ENCODE measurements at places on chromosomes 7 and 10.

GRCh38 chr7:103474956-103475355 lies 28.9 kb upstream of the SLC26A5 start:
- DNase-seq = no peak

GRCh38 chr7:138195151-138195571 lies 118.9 kb downstream of the AKR1D1 start:
- no peak for DNase-seq

- DNase-seq = no peak
Measured at GRCh38 chr7:130823060-130823459, 89.1 kb upstream of the KLF14 start.

DNA sequence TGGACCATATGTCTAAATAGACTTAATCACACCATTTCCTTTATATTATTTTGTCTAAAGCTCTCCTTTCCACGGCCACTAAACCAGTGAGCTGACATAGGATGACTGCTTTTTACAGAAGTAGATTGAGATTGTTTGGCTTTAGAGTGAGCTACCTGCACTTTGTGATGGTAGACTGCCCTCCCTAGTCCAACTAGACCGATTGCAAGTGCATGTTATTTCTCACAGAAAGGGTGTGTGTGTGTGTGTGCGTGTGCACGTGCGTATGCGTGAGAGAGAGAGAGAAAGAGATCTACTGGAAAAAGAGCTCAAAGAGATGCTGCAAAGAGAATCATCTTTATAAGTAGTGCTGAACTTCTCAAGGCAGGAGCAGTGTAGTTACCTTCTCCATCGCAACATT lies 60.7 kb downstream of the VCL start:
- DNase-seq = no peak

DNA sequence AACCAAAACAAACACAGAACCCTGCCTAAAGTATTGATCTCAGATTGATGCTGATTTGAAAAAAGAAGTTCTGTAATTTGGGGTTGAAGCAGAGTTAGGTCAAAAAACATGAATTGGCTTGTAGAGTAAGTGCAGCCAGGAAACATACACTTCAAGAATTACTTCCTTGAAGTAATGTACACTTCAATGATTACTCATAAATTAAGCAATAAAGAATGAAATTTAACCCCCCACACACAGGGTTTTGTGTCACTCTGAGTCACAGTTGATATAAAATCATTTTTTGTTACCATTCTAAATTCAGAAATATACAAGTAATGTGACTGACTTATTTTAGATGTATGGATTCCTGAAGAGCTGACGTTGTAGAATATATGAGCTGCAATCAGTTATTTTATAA lies 622.2 kb downstream of the POM121L12 start:
- no peak for DNase-seq

- DNase-seq = no peak
Measured at GRCh38 chr7:70415179-70415972, 716.6 kb upstream of the GALNT17 start.

DNA sequence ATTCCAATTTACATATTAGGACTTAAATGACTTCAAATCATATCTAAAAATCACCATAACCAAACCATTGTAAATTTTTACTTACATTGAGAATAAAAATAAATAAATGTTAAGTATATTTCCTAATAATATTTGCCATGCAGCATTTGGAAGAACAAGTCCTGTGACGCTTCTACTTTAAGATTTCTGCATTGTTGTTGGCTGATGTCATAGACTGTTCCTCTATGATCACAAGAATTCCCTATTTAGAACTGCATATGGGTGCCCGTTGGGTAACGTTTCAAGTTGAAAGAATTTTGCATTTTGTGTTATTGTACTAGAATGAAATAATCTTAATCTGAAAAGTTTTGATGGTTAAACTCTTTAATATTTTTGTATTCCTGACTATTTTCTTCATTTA lies 5.1 kb upstream of the ITGB1 start:
- no peak for DNase-seq

GRCh38 chr7:29158795-29159423 lies 12.6 kb upstream of the CPVL start:
- DNase-seq = no peak

- no peak for DNase-seq
Measured at GRCh38 chr7:134941185-134941900, 45.0 kb upstream of the AGBL3 start.

- DNase-seq = no peak
Measured at GRCh38 chr7:2527505-2528467, 8.2 kb downstream of the LFNG start.

- no peak for DNase-seq
Measured at GRCh38 chr7:101555269-101555920, 73.7 kb downstream of the MYL10 start.

DNA sequence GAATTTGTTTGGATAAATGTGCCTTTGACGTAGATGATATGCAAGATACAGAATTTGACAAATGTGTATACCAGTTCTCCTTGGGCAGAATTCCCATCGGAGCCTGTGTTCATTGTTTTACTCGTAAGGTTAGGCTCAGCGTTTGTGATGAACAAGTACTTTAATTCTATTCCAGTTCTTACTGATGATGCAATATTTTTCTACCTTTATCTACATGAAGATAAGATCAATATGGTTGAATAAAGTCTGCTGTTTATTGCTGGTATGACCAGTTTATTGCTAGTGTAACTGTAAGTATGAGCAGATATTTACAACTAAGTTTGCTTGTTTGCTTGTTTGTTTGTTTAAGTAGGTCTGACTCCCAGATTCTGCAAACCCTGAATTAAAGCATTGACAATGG lies 145.4 kb upstream of the ADARB2 start:
- no peak for DNase-seq

- DNase-seq = no peak
Measured at GRCh38 chr10:122303271-122304053, 32.4 kb downstream of the BTBD16 start.

- no peak for DNase-seq
Measured at GRCh38 chr7:98213296-98213887, 2.2 kb downstream of the BHLHA15 start.

- no peak for DNase-seq
Measured at GRCh38 chr10:29257106-29257783, 31.6 kb upstream of the LYZL1 start.

GRCh38 chr10:117078168-117078837 lies 59.8 kb downstream of the VAX1 start:
- DNase-seq = no peak

DNA sequence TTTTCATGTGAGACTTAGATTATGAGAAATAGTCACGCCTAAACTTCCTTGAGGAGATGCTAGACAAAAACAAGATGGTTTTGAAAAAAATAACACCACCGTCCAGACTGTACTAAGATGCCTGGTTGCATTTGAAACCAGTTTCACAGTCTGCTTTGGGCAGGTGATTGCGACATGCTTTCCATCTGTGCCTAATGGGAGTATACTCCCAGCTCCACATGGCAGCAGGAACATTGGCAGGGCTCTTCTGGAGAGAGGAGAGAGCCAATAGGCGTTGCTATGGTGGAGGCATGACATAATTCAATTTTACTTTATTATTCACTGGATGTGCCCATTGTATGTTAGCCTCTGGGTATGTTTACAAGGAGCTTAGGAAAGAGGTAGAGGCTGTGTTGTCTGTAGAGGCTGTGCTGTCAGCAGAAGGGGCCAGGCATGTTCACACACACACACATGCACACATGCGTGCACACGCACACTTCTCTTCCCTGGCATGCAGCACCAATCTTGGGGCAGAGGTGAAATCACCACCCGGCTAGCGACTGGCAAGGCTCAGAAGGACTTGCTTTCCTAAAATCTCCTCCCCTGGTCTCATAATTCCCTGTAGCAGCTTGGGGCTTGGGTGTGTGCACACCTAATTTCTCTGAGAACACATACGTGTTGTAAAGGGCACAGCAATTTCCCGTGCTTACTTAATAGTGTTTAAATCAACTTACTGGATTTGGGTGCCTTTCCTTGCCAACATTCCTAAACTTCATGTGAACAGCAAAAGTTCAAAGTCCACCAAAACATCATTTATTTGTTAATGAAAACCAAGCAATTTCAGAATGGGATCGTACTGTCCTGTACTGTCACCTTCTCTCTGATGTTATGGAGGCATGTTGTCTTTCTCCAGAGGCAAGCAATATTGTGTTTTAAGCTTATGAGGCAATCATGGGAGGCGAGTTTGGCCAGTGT lies 162.1 kb downstream of the TCF7L2 start:
- no peak for DNase-seq

DNA sequence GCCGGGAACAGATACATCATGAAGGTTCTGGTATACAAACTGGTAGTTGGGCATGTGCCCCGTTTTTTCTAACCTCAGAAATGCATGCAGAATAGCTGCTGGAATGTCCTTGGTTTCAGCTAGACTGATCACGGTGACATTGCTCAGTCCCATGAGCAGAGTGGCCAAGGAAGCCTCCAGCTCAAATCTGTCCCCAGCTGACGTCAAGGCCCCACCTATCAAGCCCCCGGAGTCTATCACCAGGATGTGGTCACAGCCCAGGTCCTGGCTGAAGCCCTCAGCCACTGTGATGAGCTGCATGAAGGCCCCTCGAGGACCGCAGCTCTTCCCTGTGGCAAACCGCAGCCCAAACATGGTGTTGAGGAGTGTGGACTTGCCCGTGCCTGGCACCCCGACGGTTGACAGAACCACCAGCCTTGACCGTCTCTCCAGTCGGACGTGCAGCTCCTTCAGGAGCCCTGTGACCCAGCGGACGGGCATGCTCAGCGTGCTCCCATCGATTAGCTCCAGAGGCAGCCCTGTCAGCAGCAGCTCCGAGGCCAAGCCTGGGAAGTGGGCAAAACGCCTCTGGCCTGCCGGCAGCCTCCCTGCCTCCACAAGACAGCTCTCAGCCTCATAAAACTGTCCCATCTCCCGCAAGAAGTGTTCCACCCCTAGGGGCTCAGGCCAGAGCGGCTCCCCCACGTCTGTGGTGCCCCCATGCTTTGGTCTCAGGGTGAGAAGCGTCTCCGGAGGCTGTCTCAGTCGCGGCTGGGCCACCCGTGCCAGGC lies 7.8 kb upstream of the MRPS24 start:
- no peak for DNase-seq

- no peak for DNase-seq
Measured at GRCh38 chr10:93098816-93099215, 25.1 kb downstream of the CYP26A1 start.

DNA sequence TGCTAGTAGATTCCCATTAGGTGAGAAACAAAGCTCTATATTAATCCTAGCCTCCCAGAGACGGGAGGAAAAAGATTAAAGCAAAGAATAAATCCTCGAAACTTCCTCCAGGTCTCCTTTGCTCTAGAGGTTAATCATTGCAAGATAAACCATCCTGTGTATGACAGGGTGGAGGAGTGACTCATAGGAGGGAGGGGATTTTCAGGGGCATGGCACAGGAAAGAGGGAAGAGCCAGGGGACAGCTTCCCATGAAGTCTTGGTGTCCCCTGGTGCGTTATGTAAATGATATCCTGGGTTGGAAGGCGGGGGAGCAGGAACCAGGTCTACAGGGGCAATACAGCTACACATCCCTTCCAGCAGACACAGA lies 780 bp downstream of the CYP3A5 start:
- DNase-seq = no peak

DNA sequence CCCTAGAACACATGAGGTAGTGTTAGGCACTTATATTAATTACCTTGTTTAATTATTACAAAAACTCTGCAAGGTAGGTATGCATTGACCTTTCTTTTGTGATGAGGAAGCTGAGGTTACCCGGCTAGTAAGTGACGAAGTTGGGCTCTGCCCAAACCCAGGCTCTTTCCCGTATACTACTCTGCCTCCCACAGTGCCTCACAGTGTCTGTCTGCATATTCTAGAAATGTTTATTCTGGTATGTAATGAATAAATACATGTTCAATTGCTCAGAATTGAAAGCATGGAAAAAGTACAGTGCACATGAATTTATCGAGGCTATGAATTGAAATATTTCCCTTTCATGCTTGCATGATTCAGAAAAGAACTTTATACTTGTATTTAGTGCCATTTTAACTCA lies 304.9 kb downstream of the PHTF2 start:
- no peak for DNase-seq

DNA sequence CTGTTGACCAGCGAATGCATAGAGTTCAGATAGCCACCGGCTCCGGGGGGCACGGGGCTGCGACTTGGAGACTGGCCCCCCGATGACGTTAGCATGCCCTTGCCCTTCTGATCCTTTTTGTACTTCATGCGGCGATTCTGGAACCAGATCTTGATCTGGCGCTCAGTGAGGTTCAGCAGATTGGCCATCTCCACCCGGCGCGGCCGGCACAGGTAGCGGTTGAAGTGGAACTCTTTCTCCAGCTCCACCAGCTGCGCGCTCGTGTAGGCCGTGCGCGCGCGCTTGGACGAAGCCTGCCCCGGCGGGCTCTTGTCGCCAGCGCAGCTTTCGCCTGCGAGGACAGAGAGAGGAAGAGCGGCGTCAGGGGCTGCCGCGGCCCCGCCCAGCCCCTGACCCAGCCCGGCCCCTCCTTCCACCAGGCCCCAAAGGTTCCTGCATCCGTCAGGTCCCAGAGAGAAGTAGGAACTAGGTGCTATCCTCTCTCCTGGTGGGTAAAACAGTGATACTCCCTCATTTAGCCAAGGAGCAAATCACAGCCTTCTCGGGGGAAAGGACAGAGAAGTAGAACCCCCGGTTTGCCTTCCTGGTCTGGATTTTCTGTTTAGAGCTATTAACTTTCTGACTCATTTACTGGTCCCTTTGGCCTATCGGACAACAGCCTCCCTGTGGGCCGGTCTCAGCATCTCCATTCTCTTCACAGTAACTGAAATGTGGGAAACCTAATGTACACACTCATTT lies 6.1 kb upstream of the HOXA2 start:
- no peak for DNase-seq

DNA sequence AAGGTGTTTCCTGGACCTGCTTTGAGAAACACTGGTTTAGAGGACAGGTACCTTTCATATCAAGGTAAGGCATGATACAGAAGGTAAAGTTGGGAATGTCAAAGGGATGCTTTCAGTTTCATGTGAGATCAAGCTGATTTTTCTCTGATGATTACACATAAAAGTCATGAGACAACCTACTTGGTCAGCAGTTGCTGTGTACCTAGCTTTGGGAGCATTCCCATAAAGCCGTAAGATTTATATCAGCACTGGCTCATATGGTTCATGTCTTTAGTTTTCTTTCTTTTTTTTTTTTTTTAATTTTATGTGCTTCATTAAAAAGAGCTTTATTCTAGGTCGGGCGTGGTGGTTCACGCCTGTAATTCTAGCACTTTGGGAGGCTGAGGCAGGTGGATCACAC lies 265.3 kb upstream of the LRGUK start:
- no peak for DNase-seq

- DNase-seq = no peak
Measured at GRCh38 chr7:132243463-132243862, 332.8 kb downstream of the PLXNA4 start.

GRCh38 chr7:135966341-135967043 lies 10.7 kb downstream of the MTPN start:
- no peak for DNase-seq

Data from activated CD4-positive, alpha-beta T cell treated with anti-CD3 and anti-CD28 coated beads for 1 hour (primary cell).